T-helper 22 cell (primary cell): ENCODE measurements at places on chromosomes 6 and 20.

DNA sequence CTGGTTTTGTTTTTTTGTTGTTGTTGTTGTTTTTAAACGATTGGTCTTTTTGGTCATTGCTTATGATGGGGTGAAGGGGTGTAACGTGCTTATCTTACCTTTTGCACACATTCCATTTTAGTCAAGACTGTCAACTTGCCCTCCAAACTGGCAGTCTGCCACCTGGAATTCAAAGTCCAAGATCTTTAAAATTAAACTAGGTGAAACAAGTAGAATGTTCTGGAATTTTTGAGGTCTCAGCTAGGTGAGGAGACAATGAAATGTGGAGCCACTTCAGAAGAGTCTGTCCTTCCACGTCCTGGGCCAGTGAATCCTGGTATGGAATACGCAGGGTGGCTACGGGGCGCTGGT is 344.6 kb downstream of the ZFAND3 start:
- DNase-seq, result no peak

- DNase-seq, result no peak
Measured at GRCh38 chr6:40946738-40947301, 92.2 kb downstream of the UNC5CL start.

GRCh38 chr6:111157412-111157811 is 70.1 kb downstream of the SLC16A10 start:
- DNase-seq, result no peak

DNA sequence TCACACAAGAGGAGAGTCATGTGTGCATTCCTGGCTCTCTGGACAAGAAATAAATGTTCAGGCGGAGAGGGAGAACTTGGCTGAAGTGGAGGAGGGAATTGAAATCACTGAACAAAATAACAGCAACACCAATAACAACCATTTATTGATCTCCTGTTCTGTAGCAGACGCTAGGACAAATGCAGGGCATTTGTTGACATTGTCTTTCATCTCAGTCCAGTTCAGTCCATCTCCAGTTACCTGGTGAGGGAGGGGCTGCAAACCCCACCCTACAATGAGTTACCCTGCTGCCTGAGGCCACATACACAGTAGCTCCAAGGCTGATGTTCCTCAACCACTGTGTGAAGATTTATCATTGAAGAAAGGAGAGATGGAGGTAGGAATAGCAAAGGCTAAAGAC is 27.3 kb downstream of the UNC5CL start:
- DNase-seq, result no peak

DNA sequence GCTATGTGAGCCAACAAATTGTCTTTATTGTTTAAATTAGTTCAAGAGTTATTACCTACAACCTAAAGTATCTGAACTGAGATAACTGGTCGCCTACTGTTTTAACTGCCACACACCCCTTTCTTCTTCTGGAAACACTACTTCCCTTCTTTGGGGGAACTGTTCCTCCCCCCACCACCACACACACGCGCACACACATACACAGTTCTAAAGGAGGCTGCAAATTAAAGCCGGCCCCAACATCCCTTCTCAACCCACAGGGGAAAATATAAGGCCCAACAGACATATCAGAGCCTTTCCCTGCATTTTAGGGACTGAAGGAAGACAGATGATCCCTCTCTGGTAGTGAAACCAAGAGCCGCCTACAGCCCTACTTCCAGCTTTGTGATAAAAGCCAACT is 348.0 kb upstream of the JARID2 start:
- no peak for DNase-seq

- DNase-seq, result no peak
Measured at GRCh38 chr6:6600875-6601274, 12.4 kb downstream of the LY86 start.

- no peak for DNase-seq
Measured at GRCh38 chr6:160799801-160800506, 97.9 kb downstream of the PLG start.

- no peak for DNase-seq
Measured at GRCh38 chr6:82205930-82206392, 41.6 kb downstream of the IBTK start.

DNA sequence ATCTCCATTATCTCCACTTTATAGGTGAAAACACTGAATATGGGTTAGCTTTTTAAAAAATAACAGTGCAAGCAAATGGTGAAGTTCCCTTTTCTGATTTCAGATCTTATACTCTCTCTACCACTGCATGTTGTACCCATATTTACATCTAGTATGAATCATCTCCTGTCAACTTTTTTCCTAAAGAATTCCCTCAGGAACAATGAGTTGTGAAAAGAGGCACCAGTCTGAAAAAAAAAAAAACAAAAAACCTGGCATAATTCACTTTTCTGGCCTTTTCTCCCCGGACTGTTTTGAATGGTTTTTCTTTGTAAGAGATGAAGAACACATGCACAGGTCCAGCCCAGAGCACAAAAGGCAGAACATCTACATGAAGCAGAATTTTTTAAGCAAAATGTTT is 596.0 kb downstream of the COL12A1 start:
- DNase-seq, result no peak

DNA sequence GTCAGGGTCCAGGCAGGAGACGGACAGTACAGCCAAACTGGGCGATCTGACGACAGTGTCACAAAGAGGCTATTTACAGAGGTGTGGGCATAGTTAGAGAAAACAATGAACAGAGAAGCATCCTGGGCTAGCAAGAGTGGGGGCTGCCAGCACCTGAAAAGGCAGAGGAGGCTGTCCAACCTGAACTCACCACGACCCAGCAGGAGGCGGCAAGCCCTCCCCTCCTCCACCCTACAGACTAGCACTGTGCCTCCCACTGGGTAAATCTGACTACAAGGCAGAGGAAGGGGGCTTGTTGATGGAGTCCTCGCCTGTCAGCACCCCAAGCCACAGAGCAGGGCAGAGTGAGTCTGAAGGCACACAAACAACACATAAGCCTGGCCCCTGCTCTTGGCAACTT is 52.8 kb upstream of the CDYL start:
- DNase-seq, result no peak

GRCh38 chr6:37254881-37255280 is 2.7 kb upstream of the TBC1D22B start:
- no peak for DNase-seq

GRCh38 chr6:36590237-36590636 is 3.9 kb upstream of the SRSF3 start:
- DNase-seq, result no peak

DNA sequence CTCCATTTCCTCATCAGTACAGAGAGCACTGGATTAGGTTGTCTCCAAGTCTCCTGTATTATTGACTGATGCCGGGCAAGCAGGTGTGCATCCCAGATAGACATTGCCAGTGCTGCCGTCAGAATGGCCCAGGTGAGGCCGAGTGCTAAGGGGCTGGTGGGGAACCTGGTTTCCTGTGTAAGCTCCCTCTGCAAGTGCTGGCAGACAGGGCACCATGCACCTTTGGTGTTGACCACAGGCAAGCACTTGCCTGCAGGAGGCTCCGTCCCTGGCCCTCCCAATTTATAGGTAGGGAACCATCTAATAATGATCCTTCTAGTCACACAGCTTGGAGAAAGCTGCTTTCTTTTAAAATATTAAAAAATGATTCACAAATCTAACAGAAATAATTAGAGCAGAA is 747 bp downstream of the GABRR1 start:
- no peak for DNase-seq

- DNase-seq, result no peak
Measured at GRCh38 chr20:18805881-18806280, 7.7 kb upstream of the SCP2D1 start.

GRCh38 chr6:64733433-64733832 is 973.6 kb downstream of the EYS start:
- no peak for DNase-seq

DNA sequence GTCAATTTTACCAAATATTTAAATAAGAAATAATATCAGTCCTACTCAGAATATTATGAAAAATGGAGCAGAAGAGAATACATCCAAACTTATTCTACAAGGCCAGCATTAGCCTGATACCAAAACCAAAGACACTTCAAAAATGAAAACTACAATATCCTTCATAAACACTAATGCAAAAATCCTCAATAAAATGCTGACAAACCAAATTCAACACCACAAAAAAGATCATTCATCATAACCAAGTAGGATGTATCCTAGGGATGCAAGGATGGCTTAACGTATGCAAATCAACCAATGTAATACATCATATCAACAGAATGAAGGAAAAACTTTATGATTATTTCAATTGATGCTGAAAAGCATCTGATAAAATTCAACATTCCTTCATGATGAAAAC is 352.4 kb upstream of the ADGRB3 start:
- DNase-seq, result no peak

GRCh38 chr20:33233129-33233774 is 2.5 kb upstream of the BPIFA1 start:
- DNase-seq, result no peak

- no peak for DNase-seq
Measured at GRCh38 chr20:58826271-58826670, 24.4 kb downstream of the GNAS-AS1 start.

- no peak for DNase-seq
Measured at GRCh38 chr20:34282041-34282440, 21.1 kb downstream of the AHCY start.

DNA sequence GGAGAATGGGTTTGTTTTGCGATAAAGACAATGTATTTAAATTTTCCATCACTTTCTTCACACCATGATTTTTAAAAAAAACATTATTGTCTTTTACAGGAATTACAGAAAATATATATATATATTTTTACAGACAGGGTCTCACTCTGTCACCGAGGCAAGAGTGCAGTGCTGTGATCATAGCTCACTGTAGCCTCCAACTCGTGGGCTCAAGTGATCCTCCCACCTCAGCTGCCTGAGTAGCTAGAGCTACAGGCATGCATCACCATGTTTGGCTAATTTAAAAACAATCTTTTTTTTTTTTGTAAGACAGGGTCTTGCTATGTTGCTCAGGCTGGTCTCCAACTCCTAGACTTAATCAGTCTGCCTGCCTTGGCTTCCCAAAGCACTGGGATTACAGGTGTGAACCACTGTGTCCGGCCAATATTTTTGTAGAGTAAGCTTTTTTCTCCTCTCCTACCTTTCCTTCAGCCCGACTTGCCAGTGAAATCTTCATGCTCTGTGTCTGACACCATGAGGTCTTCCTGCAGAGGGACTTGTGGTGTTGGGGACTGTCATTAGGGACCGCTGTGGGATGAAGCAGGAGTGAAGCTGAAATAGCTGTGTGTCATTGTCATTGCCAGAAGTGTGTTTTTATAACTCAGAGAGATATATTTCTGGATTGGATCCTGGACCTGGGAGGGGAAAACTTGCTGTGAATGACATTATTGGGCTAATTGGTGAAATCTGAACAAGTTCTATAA is 13.2 kb downstream of the DSP start:
- DNase-seq, result no peak

DNA sequence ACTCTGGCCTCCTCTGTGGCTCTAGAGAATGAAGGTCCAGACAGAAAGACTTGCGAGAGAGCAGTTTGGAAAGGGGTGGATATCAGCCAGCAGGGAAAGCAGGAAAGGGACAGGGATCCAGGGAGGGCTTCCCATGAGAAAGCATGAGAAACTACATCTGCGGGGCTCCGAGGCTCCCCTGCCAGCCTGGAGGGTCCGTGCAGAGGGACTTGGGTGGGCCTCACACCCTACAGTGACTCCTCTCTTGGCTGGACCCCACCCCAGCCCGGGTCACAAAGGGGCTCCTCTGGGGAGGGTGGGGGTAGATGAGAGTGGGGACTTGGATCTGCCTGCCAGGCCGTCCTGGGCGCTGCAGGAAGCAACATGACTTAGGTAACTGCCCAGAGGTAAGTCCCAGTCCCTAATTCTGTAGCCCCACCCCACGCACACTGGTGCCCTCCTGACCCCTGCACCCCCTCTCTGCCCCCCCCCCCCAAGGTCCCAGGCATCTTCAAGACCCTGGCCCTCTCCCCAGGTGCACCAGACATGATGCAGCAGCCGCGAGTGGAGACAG is at the start of gene TMEM239:
TSS of gene TMEM239 (plus strand) at position 335 of the 553 bp plus-strand sequence. CDS start at position 526, 191 bp downstream.
- no peak for DNase-seq

DNA sequence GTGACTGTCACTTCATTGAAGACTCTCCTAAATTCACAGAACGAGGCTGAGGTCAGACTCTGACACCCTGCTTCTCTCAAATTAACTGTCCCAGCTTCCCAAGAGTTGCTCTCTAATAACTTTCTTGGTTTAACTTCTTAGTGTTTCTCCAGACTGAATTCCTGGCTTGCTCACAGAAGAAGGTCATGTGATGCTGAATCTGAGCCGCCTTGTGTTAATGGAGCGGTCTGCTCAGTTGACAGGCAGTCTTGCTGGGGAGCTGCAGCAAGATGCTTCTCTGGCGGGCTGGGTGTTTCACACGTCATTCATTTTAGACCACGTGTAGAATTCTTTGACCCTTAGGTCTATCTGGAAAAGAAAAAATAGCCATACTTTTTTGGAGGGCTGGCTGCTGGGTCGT is 107.3 kb downstream of the FOXO3 start:
- DNase-seq, result no peak

DNA sequence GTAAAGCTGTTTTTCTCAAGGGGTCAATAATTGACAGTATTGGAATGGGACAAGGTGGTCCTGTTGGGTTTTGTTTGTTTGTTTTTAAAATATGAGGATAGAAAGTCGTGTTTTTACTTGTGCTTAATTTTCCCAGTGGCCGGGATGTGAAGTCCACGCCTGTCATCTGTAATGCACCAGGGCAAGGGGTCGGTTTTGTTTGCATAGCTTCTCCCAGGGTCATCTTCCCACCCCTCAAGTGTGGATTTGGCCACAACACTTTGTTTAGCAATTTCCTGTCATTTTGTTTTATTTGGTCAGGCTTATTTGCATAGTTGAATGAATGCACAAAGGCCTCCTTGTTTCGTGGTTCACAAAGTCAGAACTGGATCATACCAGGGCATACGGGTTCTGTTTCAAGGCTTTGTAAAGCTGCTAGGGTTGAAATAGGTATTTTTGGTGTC is 29.8 kb downstream of the SYNJ2 start:
- no peak for DNase-seq

DNA sequence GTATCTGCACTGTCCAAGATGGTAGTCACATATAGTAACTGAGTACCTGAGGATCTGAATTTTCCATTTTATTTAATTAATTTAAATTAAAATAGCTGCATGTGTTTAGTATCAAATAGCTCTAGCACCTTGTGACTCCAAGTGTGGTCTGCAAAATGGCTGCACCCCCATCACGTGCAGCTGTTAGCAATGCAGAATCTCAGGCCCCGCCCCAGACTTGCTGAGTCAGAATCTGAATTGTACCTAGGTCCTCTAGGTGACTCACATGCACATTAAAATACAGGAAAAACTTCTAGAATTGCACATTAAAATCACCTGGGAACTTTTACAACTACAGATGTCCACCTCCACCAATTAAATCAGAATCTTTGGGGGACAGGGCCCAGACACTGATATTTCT is 19.2 kb upstream of the FAM83C start:
- no peak for DNase-seq

DNA sequence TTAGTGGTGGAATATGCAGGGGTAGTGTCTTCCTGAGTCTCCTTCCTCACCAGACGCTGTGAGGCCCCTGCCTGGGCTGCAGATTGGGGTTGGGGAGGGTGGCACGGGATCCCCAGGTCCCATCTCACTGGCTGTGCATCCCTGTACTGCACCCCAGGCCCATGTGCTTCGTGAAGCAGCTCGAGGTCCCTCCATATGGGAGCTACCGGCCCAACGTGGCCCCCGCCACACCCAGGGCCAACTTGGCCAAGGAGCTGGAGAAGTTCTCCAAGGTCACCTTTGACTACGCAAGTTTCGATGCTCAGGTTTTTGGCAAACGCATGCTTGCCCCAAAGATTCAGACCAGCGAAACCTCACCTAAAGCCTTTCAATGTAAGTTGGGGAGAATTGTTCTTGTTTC is 38.6 kb upstream of the PCMTD2 start:
- no peak for DNase-seq

- no peak for DNase-seq
Measured at GRCh38 chr20:58880994-58881752, 28.7 kb downstream of the GNAS start.

- no peak for DNase-seq
Measured at GRCh38 chr6:13373919-13374318, 45.6 kb upstream of the TBC1D7 start.
